H9 (cell line): ENCODE measurements at places on chromosomes 3 and 15. TPM values are rescaled to one million over a fixed set of nuclear protein-coding genes. Genes with fewer than 3 reads are reported as not detected.

The MGLL gene
- 0.11 and 0.22 TPM in 2 replicates for total RNA-seq

The TM4SF4 gene
- not detected in 2 replicates for total RNA-seq

DNA sequence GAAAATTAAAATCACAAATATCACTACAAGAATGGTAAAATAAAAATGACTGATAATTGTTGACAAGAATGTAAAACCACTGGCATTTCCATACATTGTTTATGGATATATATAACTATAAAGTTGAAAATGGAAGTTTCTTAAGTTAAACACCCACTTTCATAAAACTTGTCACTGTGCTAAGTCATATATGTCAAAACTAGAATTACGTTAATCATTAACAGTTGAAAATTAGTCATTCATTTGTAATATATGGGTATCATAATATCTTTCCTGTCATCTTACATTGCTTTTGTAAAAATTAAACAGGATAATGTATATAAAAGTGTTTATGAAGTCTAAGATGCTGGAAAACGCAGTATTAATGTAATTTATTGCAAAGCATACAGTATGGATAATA, 1398.6 kb upstream of the ALCAM start:
- no peaks in the 10 kb centered on the region for H3K27me3 ChIP-seq
- H3K4me1 ChIP-seq: no peaks in the 10 kb centered on the region
- no peak overlapping the region for H3K4me3 ChIP-seq
- DNase-seq: no peak

DNA sequence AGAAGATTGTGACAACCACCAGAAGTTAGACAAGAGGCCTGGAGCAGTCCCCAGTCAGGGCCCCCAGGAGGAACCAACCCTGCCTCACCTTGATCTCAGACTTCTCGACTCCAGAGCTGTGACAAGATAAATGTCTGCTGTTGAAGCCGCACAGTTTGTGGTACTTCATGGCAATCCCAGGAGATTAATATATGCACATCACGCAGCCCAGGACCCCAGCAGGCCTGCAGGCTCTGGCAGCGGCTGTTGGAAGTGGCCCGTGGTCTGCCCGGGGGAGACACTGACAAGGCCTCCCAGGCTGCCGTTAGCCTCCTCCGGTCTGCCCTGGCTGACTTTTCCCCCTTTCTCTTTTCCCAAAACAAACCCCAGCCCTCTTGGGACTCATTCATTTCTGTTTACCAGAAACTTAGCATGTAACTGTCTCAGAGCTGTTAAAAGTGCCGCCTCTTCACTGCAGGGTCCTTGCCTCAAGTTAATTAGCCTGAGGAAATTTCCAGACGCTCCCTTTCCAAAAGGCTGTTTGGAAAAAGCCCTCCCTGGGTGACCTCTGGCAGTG, 183.5 kb upstream of the LYSMD4 start:
- H3K36me3 ChIP-seq: no peaks in the 10 kb centered on the region
- H3K27ac ChIP-seq: no peak overlapping the region
- no peaks in the 10 kb centered on the region for H3K4me1 ChIP-seq

DNA sequence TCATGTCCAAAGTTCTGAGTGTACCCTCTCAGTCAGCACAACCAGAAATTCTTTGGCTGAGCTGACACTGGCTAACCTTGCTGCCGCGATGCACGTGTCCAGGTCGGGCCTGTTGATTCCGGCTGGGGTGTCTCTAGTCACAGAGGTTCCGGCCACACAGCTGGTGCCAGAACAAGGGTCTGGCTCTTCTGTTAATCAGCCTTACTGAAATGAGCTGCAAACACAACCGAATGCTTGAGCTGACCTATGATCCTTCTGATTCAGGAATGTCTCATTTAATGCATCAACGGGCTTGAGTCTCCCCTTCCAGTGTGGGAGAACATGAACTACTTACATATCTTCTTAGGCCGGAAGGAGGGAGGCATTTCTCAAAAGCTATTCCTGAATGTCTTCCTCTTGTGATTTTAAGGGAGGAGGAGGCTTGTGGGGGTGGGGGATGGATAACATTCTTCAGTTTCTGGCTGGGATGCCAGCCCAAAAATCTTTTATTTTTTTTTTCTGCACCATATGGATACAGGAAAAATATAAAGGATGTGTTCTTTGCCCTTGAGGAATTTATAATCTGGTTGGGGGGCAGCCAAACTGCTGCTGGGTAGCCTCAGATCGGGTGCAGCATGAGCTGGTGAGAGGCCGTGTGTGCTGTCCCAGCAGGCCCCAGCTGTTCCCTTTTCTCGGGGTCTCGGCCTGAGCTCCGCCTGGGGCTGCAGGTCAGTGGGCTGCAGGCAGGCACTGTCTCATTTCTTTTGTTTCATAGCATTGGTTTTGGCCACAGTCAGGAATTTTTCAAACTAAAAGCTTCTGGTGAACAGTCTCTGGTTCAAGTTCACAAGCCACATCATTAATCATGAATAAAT, 319.1 kb upstream of the TBL1XR1 start:
- no peaks in the 10 kb centered on the region; the same call in 1 of the 2 replicates for H3K4me1 ChIP-seq
- H3K36me3 ChIP-seq: no peaks in the 10 kb centered on the region
- H3K27me3 ChIP-seq: no peaks in the 10 kb centered on the region
- no peak overlapping the region for H3K27ac ChIP-seq
- DNase-seq: no peak

GRCh38 chr3:76615719-76616118, 424.2 kb upstream of the ROBO2 start:
- no peak for DNase-seq
- H3K4me3 ChIP-seq: no peak overlapping the region

GRCh38 chr15:57932348-57932747, 133.2 kb downstream of the ALDH1A2 start:
- DNase-seq: no peak
- no peak overlapping the region for H3K4me3 ChIP-seq
- no peak overlapping the region for H3K27ac ChIP-seq
- no peaks in the 10 kb centered on the region for H3K36me3 ChIP-seq
- peaks cover 4% of the 10 kb centered on the region; the same call in 1 of the 2 replicates for H3K4me1 ChIP-seq

DNA sequence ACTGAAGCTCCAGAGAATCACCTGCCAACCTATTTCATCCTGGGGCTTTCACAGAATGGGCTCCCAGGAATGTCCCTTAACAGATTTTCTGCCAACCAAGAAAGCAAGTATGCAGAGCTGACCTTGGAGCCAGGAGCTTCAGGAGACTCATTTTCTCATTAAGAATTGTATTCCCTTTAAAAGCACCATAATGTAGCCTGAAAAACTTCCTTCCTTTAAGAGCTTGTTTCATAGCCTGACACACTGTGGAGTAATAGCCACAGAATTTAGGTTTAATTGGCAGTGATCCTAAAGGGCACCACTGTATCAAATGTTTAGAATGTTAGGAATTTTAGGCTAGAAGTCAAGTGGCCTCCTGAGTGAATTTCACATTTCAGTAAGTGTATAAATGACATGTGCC, 309.8 kb downstream of the GBE1 start:
- H3K4me1 ChIP-seq: no peaks in the 10 kb centered on the region
- H3K36me3 ChIP-seq: no peaks in the 10 kb centered on the region
- no peak for DNase-seq
- H3K27me3 ChIP-seq: no peaks in the 10 kb centered on the region

DNA sequence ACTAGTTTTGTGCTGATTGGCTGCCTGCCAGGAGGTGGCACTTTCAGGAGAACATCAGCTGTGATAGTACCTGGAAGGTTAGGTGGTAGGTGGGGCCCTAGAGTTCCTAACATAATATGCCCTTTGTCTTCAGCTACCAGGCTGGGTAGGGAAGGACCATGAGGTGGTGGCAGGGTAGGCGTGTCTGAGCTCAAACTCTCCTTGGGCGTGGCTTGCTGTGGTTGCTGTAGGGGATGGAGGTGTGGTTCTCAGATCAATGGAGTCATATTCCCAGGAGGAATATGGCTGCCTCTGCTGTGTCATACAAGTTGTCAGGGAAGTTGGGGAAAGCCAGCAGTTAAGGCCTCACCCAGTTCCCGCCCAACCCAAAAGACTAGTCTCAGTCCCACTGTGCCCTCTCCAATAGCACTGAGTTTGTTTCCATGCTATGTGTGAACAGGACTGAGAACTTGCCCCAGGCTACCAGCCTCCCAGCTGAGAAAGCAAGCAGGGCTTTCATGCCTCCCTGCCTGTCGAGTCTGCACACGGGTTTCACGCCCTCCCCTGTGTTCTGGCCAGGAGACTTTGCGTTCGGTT, 107.7 kb downstream of the CHCHD4 start:
- H3K36me3 ChIP-seq: no peaks in the 10 kb centered on the region
- H3K27me3 ChIP-seq: no peaks in the 10 kb centered on the region
- no peaks in the 10 kb centered on the region for H3K4me1 ChIP-seq
- H3K27ac ChIP-seq: no peak overlapping the region
- no peak overlapping the region for H3K4me3 ChIP-seq
